LHCN-M2 (cell line): ENCODE measurements at places on chromosomes 4 and X. TPM values are rescaled to one million over a fixed set of nuclear protein-coding genes. Genes with fewer than 3 reads are reported as not detected.

NLGN3 gene
- 0.06 and 0.23 TPM in 2 replicates for total RNA-seq

CYP4V2 gene
- 22.4 and 27.5 TPM in 2 replicates for total RNA-seq

TRIM60 gene
- total RNA-seq = not detected in 2 replicates

GRCh38 chrX:48002929-48003328 is 860 bp downstream of the ZNF182 start:
- no peak for DNase-seq

DNA sequence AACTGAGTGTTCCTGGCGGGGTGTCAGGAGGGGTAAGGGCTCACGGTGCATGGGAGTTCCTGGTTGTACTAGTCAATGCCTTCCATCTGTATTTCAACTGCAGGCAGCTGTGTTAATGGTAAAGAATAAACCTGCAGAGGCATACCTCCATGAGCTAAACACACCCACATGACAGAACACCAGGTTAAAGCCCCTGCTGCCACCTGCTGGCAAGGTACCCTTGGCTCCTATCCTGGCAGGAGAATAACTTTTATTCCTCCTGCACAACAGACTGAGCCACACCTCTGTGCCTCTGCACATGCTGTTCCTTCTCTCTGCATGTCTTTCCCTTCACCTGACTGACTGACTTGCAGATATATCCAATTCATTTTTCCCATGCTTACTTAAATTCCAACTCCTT is 11.1 kb downstream of the ITIH6 start:
- DNase-seq = no peak

NDST3 gene
- total RNA-seq = not detected in 2 replicates

SLC9B2 gene
- total RNA-seq = 12.2 and 13.0 TPM in 2 replicates

GRCh38 chr4:145625677-145626622 is 6.8 kb downstream of the MMAA start:
- DNase-seq = peak; percentile 34

DNA sequence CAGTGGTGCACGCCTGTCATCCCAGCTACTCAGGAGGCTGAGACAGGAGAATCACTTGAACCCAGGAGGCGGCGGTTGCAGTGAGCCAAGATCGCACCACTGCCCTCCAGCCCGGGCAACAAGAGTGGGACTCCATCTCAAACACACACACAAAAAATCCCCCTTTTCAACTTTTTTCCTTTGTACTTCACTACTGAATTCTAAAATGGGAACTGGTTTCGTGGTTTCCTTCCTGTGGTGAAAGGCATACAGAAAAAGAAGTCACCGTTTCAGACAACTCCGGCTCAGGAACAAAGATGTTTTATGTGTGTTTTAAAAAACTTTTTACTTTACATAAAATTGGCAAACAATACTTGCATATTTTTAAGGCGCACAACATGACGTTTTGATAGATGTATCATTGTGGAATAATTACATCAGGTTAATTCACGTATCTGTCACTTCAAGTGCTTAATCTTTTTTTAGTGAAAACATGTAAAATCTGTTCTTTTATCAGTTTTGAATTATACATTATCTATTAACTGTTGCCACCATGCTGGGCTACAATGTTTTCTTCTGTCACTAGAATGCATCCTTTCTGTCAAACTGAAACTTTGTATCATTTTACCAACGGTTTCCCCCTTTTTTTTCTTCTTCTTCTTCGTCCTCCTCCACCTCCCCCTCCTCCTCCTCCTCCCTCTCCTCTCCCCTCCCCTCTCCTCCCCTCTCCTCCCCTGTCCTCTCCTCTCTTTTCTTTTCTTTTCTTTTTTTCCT is 186.0 kb downstream of the CRLF2 start:
- no peak for DNase-seq

DNA sequence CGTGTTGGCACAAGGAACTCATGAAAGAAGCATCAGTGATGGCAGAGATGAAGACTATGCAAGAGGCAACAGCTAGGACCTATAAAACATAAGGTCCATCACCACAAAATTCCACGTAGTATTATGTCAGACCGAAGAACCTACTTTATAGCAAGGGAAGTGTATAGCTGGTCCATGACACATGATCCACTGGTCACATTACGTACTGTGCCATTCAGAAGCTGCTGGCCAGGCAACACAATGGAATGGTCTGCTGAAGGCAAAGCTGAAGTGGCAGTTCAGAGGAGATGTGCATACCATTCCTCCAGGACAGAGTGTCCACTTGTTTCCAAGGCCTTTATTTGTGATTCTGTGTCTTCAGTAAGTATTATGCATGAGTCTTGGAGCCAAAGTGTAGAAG is 215.5 kb upstream of the UGT8 start:
- DNase-seq = peak; percentile 12

- no peak for DNase-seq
Observed at GRCh38 chr4:159864337-159864736, 761.5 kb downstream of the RAPGEF2 start.

GRCh38 chr4:24013668-24014422 is 124.0 kb upstream of the PPARGC1A start:
- DNase-seq = no peak

GRCh38 chrX:9019151-9019550 is 14.8 kb downstream of the FAM9B start:
- DNase-seq = no peak

- no peak for DNase-seq
Observed at GRCh38 chr4:164288578-164288977, 465.4 kb upstream of the SMIM31 start.

PRSS12 gene
- total RNA-seq = 6.6 and 8.2 TPM in 2 replicates

DNA sequence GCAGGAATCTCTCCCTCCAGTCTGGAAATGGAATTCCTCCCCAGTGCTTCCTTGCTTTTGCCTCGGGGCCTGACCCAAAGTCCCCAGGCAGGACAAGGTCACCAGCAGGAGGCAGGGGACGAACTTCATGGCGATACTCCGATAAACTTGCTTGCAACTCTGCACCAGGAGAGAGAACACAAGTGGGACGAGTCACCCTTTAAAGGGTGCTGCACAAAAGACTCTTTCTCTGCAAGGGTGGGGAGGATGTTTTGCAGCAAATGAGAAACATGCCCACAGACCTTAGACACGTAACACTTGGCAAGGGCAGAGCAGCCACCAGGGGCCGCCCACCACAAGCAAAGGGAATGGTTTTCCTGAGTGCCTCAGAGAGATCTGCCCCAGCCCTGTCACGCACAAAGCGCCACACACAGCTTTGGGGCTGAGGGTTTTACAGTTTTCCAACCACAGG is at the start of gene FGFBP2:
Gene FGFBP2 (minus strand): TSS at position 175 of the 451 bp plus-strand sequence. CDS start 46 bp downstream, at position 129.
- peak; percentile 39 for DNase-seq

GPR119 gene
- not detected in 2 replicates for total RNA-seq

MAGEA10 gene
- not detected in 2 replicates for total RNA-seq

SPOCK3 gene
- not detected in 2 replicates for total RNA-seq

DNA sequence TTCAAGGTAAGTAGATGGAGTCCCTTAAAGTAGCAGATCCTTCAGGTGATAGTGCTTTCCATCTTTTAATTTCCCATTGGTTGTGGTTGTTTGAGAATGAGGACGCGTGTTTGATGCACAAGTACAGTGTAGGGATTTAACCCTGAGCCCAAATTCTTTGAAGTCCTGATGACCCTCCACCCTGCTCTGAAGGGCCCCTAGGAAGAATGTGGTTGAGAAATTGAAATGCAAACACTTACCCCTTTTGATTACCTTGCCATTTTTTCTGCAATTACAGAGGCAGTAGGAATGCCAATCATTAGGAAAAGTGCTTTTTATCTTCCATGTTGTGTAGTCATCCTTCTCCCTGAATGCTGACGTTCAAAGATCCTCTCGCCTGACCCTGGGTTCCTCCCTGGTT is 112.4 kb downstream of the ZNF518B start:
- no peak for DNase-seq

CD99 gene
- 282 and 322 TPM in 2 replicates for total RNA-seq

DNA sequence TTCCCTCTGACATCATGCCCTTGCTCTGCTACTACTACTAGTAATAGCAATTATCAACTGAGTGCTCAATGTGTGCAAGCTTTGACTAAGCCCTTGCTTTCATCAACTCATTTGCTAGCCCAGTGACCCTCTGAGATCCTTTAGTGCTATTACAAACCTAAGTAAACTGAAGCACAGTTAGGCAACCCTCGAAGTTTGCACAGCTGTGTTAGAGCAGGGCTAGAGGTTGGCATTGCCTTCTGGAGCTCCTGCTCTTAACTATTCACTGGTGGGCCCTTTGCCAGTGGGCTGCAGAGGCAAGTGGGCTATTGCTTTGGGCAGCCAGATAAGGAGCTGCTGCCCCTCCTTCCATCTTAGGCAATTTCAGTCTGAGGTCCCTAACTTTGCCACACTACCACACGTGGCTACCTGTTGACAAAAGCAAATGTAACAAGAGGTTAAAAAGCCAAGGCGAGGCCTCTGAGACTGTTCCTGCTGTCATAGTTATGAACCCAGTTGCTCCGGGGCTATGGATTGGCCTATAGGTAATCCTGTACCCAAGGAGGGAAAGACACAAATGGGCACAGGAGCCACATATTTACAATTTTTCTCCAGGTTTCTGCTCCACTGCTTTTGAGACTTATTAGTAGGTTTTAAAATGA is 41.5 kb upstream of the ANKRD50 start:
- DNase-seq = no peak

CXorf49 gene
- not detected in 2 replicates for total RNA-seq

ZBTB49 gene
- total RNA-seq = 2.9 and 3.8 TPM in 2 replicates

GASK1B gene
- total RNA-seq = 54.4 and 60.4 TPM in 2 replicates

DNA sequence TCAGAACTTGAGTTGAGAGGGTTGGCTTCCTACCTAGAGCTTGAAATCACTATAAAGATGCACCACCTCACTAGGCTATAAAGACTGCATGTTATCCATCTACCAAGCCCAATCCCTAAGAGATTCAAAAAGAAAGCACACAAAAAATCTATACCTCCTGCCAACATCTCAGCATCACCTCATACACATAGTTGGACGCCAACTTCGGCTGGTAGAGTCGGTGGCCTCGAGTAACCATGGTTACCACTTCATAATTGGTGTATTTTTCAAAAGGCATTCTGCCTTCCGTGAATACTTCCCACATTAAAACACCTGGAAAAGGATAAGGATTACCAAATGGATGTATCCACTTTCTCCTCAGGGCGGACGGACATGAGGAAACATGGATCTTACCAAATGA is 4.5 kb upstream of the TXK start:
- no peak for DNase-seq
